ENCODE measurements at places on chromosomes 2 and 18.

- DNase-seq: no peak
Measured at GRCh38 chr2:188414411-188414810, 122.7 kb downstream of the GULP1 start.

GRCh38 chr2:156046900-156047299, 285.6 kb downstream of the NR4A2 start:
- DNase-seq: no peak

DNA sequence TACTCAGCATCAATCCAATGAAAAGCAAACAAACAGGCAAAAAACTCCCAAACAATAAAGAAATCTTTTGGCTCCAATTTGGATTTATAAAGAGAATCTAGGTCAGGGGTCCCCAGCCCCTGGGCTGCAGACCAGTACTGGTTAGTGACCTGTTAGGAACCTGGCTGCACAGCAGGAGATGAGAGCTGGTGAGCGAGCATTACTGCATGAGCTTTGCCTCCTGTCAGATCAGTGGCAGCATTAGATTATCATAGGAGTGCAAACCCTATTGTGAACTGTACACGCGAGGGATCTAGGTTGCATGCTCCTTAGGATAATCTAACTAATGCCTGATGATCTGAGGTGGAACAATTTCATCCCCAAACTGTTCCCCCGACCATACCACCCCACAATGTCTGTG, 102.2 kb downstream of the KIAA1328 start:
- DNase-seq: no peak

DNA sequence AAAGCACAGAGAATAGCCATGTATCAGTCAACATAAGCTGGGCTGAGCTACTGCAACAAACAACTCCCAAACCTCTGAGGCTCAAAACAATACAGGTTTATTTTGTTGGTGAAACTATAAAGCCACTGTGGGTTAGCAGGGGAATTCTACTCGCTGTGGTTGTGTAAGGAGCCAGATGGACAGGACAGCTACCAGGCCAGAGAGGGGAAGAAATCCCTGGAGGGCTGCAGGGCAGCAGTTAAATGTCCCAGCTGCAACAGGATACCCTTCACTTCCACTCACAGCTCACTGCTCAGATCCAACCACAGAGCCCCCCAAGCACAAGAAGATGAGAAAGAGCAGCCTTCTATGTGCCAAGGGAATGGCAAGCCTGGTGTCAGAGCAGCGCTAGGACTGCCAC, 245.9 kb upstream of the RAB6C start:
- DNase-seq: no peak

GRCh38 chr2:230053753-230054478, 14.8 kb downstream of the SLC16A14 start:
- no peak for DNase-seq

GRCh38 chr2:106073678-106074406, 120.3 kb downstream of the UXS1 start:
- DNase-seq: no peak

DNA sequence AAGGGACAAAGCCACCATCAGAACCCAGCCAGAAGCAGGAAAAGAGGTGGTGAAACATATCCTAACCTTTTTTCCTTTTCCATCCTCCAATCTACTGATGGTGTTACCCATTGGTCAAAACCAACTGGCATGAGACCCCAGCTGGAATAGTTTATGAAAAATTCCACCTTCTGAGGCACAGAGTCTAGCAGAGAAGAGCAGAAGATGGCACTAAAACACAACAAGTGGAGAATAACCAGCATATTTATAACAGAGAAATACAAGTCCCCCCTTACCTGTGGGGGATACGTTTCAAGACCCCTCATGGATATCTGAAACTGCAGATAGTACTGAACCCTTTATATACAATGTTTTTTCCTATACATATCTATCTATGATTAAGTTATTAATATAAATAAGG, 4.9 kb upstream of the INPP1 start:
- DNase-seq: no peak

- DNase-seq: no peak
Measured at GRCh38 chr2:105796131-105796638, 51.5 kb downstream of the NCK2 start.

- peak; percentile 73 for DNase-seq
Measured at GRCh38 chr2:136572335-136572734, 193.0 kb upstream of the THSD7B start.

- DNase-seq: no peak
Measured at GRCh38 chr2:234949762-234950434, 1.9 kb upstream of the SH3BP4 start.

- no peak for DNase-seq
Measured at GRCh38 chr2:1486670-1487069, 73.4 kb downstream of the TPO start.

GRCh38 chr18:37247497-37248161, 318.0 kb downstream of the CELF4 start:
- no peak for DNase-seq

- DNase-seq: no peak
Measured at GRCh38 chr2:60423505-60423904, 129.9 kb downstream of the BCL11A start.

DNA sequence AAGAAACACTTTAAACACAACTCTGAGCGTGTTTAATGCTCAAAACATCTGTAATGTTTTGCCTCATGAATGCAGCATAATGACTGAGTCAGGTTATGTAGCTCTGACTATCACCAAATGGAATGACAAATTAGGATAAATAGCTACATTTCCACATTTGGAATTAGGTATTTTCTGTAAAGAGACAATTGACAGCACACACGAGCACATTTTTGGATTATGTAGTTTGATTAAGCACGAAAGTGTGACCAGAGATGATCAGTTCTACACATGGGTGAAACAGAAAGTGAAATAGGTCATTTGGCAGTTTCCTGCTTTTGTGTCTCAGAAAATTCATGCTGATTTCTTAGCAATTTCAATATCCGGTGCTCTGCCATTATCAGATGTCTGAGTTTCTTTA, 29.0 kb downstream of the LPIN1 start:
- no peak for DNase-seq

DNA sequence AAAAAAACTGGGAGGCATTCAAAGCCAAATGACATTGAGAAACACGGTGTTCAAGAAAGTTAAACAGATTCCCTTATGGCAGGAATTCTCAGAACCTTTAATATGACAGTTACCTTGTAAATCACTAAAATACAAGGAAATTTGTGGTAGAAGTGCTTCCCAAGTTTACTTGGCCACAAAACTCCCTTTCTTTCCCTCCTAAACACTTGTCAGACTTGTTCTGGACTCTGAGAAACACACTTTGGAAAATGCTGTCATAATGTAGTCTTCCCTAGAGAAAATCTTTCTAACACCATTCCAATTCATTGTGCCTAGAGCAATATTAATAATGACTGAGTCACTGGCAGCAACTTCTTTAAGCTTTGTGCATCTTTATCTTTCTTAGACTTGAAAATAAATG, 140.4 kb downstream of the ANKRD44 start:
- no peak for DNase-seq

DNA sequence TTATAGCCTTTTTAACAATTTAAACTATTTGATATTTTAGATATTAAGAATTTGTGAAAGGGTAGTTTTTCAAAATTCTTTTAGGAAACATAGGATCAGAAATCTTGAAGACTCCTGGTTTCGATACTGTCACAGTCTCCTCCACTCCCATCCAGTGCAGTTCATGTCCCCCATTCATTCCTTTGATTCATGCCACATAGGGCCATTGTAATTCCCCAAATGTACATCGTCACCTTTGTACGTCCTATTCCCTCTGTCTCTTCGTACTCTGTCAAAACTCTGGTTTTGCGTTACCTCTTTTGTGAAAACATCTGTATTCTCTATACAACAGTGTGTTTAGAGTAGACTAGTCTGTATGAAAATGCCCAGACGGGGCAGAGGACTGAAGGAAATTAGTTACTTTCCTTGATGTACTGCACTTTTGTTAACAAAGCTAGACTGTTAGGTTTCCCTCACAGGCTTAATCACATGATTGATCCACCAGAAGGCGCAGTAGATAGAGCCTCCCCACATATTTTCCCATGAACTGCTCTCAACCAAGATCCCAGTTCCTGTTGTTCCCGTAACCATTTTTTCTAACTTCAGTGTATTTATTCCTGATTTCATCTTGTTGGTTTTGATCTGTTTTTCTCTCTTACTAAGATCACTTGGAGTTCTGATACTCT, 2.5 kb downstream of the MRPL35 start:
- no peak for DNase-seq

DNA sequence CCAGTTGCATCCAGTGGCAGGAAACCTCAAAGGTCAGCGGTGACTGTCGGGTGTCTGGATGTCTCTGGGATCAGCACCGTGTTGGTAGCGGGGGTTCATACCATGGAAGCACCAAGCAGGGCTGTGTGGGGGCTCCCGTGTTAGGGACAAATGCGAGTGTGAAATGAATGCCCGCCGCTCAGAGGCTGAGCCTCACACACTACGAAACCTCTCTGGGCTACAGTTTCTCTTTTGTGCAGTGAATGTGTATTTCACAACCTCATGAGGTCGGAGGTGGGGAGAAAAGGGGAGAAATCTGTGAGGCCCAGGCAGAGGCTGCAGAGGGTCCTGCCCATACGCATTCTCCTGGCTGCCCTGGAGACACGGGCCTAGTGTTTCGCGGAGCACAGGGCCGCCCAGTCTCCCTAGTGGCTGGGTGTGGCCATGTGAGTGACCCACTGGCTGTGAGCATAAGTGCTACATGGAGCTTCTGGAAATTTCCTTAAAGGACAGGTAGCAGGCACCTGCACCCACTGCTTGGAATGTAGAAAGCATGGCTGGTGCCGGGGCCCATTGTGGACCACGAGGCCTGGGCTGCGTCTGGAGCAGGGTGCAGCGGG, 138.0 kb upstream of the GLI2 start:
- DNase-seq: no peak

DNA sequence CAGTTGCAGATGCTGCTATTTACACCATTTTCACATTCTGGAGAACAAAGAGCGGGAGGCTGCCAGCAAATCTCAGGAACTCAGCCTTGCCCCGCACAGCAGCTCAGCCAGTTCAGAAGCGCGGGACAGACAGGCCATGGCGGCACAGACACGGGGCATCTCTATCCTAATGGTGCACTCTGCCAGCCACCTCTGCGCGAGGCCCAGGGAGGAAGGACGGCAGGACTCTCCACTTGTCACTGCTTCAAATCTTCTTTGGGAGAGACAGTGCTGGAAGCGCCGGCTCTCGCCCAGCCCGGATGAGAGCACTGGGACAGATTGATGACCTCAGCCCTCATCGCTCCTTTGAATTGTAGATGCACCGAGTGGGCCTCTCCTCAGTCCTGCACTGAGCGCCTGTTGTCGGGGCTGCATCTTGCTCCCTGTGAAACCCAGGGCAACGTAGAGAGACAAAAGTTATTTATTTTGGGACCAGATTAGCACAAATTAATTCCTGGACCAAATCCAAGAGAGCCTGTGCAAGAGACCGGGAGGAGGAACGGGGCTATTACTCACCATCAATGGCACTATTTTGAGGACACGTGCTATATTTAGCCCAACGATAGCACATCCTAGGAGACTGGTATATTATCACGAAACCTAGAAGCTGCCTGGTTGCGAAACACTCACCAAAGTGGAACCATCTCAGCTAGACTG, 211.4 kb upstream of the SMIM21 start:
- DNase-seq: peak; percentile 33

- no peak for DNase-seq
Measured at GRCh38 chr2:26074676-26075075, 40.8 kb downstream of the RAB10 start.

DNA sequence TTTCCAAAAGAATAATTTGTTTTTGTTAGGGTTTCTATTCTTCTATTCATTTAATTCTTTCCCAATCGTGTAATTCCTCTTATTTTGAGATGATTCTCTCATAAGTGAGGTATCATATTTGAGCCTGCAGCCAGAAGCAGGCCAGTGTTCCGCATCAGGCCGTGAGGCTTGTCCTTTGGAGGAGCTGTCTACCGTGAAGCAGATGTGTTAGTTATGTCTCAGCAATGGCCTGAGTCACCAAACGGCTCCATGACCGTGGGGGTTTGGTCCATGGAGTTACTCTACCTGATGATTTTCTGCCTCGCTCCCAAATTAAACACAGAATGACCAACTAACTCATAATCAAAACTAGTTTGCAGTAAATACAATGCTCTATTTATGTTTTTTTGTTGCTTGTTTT, 64.2 kb upstream of the TMEM87B start:
- DNase-seq: no peak

GRCh38 chr2:237862528-237862895, 3.1 kb downstream of the RAMP1 start:
- DNase-seq: no peak

GRCh38 chr2:100655446-100655845, 92.7 kb downstream of the PDCL3 start:
- DNase-seq: no peak

GRCh38 chr2:174632841-174633622, 35.4 kb upstream of the WIPF1 start:
- no peak for DNase-seq

DNA sequence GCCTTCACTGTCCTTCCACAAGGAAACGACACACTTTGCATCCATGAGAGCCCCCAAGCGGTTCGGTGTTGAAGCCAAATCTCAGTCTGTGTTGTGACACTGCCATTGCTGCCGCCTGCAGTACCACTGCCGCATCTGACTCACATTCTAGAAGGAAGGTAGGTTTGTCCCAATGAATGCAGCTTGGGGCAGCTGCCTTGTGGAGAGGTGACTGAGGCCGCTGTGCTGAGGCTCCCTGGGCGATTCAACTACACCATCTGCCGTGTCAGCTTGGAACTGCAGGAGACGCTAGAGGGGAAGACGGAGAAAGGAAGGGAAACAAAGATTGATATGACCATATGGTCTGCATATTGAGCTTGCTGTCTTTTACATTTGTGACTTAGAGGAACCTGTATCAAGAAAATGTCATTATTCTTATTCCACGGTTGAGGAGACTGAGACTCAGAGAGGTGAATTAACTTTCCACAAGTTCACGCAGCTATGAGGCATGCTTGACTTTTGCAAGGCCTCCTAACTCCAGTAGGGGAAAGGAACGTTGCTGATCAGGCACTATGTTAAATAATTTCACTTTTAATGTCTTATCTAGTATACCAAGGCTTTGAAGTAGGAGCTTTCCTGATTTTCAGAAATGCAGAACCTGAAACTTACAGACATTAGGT, 43.5 kb upstream of the LMAN1 start:
- peak; percentile 58 for DNase-seq

DNA sequence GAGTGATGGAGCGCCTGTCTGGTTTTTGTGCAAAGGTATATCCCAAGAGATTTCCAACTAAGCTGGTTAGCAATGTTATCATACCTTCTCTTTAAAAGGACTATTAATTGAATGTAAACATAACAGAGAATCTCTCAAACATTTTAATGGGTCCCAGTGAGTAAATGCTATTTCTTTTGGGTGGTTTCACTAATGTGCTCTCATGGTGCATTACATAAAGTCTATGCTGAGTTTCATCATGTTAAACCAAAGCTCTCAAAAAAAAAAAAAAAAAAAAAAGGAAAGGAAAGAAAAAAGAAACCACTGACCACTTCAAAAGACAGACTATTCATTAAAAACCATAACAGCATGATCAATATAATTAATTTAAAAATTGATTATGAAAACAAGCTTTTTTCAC, 119.1 kb upstream of the SCN1A start:
- DNase-seq: no peak
